ENCODE measurements at places on chromosomes 7 and 10.

DNA sequence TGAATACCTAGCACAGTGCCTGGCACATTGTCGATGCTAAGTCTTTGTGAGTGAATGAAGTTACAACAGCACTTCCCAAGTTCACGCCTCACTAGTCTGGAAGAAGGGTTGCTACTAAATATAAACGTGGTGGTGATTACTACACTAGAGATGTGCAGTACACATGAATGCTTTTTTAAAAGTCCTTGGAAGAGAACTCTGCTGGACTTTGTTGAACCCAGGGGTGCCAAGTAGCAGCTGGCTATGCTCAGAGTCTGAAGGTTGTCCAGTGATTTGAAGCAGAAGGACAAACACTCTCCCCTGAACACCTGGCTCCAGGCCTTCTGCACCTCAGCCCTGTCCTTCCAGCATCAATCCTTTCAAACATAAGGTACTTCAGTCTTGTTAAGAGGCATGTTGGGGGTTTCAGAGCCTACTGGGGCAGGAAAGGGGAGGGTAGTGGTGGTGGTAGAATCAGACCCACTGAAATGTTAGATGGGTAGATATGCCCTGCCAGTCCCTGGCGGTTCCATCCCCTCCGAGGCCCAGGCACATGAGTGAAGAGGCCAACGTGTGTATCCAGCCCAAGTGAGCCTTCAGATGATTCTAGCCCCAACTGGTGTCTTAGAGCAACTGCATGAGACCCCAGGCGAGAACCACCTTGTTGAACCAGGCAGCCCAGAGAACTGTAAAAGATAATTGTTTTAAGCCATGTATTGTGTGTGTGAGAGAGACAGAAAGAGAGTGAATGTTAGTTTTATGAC is 94.4 kb downstream of the TAX1BP1 start:
- DNase-seq = no peak

GRCh38 chr10:125043841-125044658 is 102.1 kb downstream of the ZRANB1 start:
- no peak for DNase-seq

DNA sequence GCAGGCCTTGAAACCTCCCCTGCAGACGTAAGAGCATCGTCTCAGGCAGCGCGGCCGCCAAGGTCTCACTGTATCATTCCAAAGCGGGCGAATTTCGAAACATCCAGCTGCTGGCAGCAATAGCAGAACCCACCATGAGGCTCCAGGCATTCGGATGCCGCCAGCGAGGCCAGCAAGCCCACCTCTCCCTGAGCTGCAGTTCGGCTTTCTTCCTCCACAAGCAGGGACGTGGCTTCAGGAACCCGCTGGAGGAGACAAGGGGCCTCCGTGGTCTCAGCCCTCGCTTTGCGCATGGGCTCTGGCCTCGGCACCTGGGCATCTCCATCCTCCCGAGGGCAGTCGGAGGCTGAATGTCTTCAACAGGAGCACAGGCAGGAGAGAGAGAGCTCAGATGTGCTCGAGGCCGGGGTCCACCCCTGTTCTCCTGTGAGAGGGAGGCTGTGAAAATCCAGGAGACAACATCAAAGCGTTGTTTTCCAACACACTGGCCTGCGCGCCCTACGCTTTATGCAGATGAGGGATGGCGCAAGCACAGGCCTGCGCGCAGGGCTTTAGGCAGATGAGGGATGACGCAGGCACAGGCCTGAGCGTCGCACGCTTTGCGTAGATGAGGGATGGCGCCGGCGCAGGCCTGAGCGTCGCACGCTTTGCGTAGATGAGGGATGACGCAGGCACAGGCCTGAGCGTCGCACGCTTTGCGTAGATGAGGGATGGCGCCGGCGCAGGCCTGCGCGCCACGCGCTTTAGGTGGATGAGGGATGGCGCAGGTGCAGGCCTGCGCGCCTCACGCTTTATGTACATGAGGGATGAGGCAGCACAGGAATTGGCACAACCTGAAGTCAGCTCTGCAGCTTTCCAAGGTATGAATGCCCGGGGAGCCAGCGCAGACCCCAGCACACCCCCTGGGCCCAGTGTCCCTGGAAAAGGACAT is 103.2 kb downstream of the WDR37 start:
- DNase-seq = no peak

- no peak for DNase-seq
Measured at GRCh38 chr10:4141471-4141870, 356.5 kb upstream of the KLF6 start.

- no peak for DNase-seq
Measured at GRCh38 chr10:101155896-101156295, 24.8 kb downstream of the TLX1 start.

- DNase-seq = peak; percentile 29
Measured at GRCh38 chr10:34537629-34538231, 277.4 kb downstream of the PARD3 start.

- no peak for DNase-seq
Measured at GRCh38 chr10:31147210-31147608, 115.5 kb upstream of the ZNF438 start.

DNA sequence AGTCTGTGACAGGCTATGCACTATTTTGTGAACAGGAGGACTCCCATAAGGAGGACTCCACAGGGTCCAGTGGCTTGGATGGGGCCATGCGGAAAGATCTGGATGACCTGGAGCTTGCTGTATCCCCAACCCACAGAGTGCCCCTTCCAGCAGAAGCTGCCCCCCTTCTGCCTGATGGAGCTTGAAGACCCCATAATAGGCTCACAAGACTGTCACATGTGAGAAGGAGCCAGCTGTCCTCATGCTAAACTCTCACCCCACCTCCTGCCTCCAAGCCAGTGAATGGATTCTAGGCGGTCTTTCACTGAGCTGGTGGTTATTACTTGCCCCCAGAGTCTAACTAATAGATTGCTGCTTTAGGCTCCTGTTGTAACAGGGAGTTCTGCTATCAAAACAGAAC is 79.1 kb downstream of the XRCC2 start:
- no peak for DNase-seq

- DNase-seq = no peak
Measured at GRCh38 chr7:26487780-26488515, 196.3 kb downstream of the SNX10 start.

DNA sequence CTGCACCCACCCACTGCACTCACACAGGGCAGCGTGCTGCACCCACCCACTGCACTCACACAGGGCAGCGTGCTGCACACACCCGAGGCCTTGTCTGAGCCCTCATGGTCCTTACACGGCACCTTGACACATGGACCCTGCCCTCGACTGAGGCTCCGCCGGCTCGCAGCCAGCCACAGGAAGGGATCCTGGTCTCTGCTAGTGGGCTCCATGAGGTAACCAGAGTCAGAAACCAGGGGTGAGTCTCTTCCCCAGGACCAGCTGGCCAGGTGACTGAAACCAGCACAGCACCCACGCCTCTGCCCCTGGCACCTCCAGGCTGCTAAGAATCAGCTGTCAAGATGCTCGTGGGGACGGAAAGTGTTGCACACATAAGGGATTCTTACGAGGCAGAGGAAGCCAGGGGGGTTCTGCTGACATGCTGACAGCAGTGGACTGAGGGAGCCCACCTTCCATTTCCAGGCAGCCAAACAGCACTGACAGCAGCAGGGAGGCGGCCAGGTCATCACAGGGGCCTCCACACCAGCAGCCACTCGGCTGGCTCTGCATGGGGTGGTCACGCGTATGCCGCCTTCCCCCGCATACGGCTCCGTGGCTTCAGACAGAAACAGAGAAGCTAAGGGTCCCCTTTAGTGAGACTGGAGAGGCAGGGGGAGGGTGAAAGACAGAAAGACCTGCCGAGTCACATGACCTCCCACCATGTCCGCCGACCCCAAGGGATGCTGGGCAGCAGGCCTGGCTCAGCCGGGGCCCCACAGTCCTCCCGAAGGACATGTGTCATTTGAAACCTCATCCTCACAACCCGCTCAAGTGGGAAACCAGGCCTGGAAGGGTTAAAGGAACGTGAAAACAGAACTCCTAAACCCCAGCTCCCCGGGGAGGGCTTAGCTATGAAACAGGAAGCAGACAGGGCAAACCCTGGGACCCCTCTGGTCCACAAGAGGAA is 34.2 kb downstream of the GPER1 start:
- no peak for DNase-seq

DNA sequence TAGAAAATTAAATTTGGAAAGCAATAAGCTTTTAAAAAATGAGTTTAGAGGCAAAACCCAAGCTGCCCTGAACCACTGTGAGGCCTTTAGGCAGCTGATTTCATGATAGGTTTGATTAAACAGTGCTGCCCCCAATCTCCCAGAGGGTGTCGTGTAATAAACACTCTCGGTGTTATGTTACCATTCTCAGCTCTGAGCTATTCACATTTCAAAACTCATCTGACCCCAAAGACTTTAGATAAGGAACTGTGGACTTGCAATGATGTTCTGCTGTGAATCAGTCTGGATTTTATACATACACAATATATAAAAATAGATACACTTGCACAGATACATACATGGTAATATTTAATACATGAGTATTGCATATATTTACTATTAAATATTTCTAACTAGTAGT is 120.4 kb downstream of the MALRD1 start:
- DNase-seq = no peak

DNA sequence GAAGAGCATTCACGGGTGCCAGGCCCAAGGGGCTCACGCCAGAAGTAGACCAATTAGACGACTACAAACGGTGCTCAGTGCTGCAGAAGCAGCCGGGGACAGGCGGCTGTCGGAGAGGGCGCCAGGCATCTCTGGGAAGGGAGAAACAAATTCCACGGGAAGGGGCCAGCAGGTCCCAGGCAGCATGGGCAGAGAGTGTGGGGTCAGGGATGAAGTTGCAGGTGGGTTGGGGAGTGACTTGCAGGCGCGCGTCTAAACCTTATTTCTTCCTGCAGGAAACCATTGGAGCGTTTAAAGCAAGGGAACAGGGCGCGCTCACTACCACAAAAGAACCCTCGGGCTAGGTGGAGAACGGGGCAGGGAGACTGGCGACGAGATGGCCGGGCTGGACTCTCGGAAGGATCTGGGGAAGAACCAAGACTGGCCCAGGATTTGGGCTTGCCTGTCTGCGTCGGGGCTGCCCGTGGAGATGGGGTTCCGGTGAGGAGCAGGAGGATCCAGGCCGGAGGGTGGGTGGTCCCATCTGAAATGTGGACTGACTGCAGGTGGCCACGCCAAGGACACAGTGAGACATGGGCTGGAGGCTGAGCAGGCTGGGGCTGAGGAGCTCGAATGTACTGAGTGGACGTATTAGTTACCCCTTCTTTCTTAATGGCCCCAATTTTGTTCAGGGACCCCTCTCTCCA is 116.3 kb upstream of the DIP2C start:
- no peak for DNase-seq

DNA sequence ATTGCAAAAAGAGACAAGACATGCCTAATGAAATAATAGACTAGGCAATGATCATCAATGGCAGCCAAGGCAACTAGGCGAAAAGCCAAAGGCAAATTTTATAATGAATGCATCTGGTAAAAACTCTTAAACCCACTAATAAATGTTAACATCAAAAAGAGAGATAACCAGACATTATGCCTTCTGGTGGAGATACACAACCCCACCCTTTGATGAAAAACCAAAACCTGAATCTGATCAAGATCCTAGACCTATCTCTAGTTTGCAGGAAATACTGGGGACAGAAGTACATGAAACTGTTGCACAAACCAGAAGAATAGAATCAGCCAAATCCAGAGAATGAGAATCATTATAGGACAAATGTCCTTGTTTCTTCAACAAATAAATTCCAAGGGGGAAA is 22.0 kb upstream of the GSAP start:
- no peak for DNase-seq

DNA sequence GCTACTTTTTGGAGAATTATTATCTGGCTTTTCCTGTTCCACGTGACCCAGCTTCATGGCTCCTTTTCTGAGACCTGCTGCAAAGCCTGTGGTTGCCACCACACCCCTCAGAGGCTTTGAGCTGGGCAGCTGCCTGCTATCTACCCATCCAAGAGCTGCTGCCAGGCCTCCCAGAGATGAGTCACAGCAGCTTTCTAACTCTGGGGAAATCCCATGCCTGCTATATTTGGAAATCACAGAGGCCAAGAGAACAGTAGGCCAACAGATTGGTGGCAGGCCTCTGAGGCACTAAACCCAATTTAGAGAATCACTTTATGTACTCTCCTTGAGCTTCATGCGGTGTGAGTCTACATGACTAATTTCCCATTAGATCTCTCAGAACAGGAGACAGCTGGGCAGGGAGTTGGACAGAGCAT is 35.2 kb downstream of the SGCE start:
- DNase-seq = peak; percentile 60

DNA sequence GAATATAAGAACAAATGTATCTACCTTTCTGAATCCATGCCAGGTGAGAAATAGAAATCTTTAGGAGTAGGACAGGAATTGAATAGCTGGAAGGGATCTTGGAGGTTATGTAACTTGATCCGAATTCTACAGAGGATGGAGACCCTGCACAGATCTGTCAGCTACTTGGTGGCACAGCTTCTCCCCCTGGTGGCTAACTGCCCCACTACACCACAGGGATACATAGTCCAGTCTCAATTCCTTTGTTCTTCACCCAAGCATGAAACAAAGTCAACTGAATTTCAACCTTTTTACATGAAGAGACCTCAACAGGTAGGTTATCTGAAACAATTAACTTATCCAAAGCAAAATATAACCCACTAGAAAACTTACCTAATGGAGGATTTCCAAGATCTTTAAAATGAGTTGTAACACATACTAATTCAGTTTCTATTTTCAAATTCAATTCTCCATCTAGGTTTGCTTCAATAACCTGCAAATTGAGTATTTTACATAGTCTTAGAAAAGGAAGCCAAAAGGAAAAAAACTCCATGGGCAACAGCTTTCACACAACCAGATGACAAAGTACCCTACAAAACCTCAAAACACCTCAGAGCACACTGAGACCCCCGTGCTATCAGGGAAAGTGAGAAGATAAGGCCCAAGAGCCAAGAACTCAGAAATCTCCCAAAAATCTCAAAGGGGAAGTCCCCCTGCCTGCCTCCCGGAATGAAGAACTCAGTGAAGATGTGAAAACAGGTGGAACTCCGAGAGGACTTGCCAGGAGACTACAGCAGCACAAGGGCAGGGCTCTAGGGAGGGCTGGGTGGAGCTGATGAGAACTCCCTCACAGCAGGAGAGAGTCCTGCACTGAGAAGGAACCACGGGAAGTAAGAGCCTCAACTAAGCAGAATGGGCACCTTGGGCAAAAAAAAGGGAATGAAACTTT is 10.3 kb downstream of the HUS1 start:
- peak; percentile 39 for DNase-seq

GRCh38 chr10:35424680-35425285 is 88.5 kb downstream of the CCNY start:
- no peak for DNase-seq

GRCh38 chr7:26472971-26473370 is 181.3 kb downstream of the SNX10 start:
- DNase-seq = no peak

GRCh38 chr10:17445400-17445998 is 8.9 kb downstream of the ST8SIA6 start:
- DNase-seq = no peak

- DNase-seq = no peak
Measured at GRCh38 chr10:125662584-125662983, 20.4 kb downstream of the TEX36 start.

DNA sequence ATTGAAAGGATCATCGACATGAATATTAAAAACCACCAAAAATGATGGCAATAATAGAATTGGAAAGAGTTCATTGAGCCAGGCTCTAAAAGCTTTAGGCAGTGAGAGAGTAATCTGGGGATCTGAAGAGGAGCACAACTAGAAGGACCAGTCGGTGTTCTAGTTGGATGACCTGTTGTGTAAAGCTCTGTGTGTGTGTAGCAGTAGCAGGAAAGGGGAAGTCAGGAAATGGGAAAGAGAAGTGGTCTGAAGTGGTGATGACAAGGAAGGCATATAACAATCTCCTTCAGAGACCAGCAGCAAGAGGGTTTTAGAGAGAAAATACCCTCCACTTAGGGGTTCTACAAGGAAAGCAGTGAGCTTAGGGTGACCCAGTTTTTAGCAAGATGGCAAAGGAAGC is 539.2 kb downstream of the HTR7 start:
- DNase-seq = no peak

GRCh38 chr10:25017154-25017590 is 760 bp downstream of the THNSL1 start:
- DNase-seq = no peak

Data from GM12864 (cell line).